ENCODE measurements at places on chromosomes 2 and 18.
A peak's percentile ranks its signal among the peaks of the same experiment; 100 is the strongest.

GRCh38 chr2:16664052-16664731, 1.4 kb downstream of the CYRIA start:
- H3K4me3 ChIP-seq = peak overlapping the region; percentile 78
- DNase-seq = no peak
- no peaks in the 10 kb centered on the region for H3K36me3 ChIP-seq
- no peaks in the 10 kb centered on the region for H3K4me1 ChIP-seq
- no peaks in the 10 kb centered on the region for H3K27me3 ChIP-seq

GRCh38 chr18:26097563-26097962, 7.2 kb upstream of the SS18 start:
- H3K4me1 ChIP-seq = no peaks in the 10 kb centered on the region

GRCh38 chr2:64825831-64826491, 163.2 kb upstream of the SLC1A4 start:
- peaks cover 1% of the 10 kb centered on the region for H3K4me1 ChIP-seq
- no peaks in the 10 kb centered on the region for H3K36me3 ChIP-seq
- no peaks in the 10 kb centered on the region for H3K27me3 ChIP-seq

GRCh38 chr2:50343150-50343830, 688.6 kb downstream of the NRXN1 start:
- no peak for DNase-seq
- H3K27ac ChIP-seq = no peak overlapping the region
- H3K36me3 ChIP-seq = no peaks in the 10 kb centered on the region
- no peak overlapping the region for H3K4me3 ChIP-seq

GRCh38 chr2:199477277-199477834, 19.6 kb upstream of the SATB2 start:
- DNase-seq = no peak
- H3K4me3 ChIP-seq = no peak overlapping the region
- peaks cover 51% of the 10 kb centered on the region for H3K27me3 ChIP-seq
- H3K36me3 ChIP-seq = no peaks in the 10 kb centered on the region

GRCh38 chr2:159462201-159462785, 154.1 kb downstream of the BAZ2B start:
- no peak overlapping the region for H3K4me3 ChIP-seq
- peaks cover 5% of the 10 kb centered on the region for H3K4me1 ChIP-seq
- no peak overlapping the region for H3K27ac ChIP-seq

DNA sequence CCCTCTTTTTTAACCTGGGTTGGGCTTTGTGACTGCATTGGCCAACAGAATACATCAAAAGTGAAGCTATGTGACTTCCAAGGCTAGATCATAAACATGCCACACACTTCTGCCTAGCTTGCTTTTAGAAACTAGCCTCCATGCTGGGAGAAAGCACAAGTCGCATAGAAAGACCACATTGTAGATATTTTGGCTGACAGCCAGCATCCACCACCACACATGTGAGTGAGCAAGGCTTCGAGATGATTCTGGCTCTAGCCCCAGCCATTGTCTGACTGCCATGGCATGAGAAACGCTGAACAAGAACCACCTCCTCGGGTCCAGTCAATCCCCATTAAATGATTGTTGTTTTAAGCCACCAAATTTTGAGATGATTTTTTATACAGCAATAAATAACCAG, 66.8 kb upstream of the STPG4 start:
- H3K4me1 ChIP-seq = no peaks in the 10 kb centered on the region
- no peak overlapping the region for H3K4me3 ChIP-seq
- no peak overlapping the region for H3K27ac ChIP-seq
- H3K36me3 ChIP-seq = no peaks in the 10 kb centered on the region
- no peak for DNase-seq

GRCh38 chr2:43311276-43311675, 84.9 kb upstream of the ZFP36L2 start:
- H3K4me1 ChIP-seq = peaks cover 26% of the 10 kb centered on the region
- no peaks in the 10 kb centered on the region for H3K36me3 ChIP-seq
- no peaks in the 10 kb centered on the region for H3K27me3 ChIP-seq
- peak overlapping the region; percentile 72 for H3K27ac ChIP-seq
- no peak for DNase-seq

GRCh38 chr2:53075760-53076159, 691.8 kb upstream of the CHAC2 start:
- no peaks in the 10 kb centered on the region for H3K27me3 ChIP-seq
- no peaks in the 10 kb centered on the region for H3K36me3 ChIP-seq
- H3K27ac ChIP-seq = no peak overlapping the region
- peak; percentile 21 for DNase-seq
- H3K4me3 ChIP-seq = no peak overlapping the region
- no peaks in the 10 kb centered on the region for H3K4me1 ChIP-seq

GRCh38 chr2:57809230-57809629, 237.4 kb upstream of the VRK2 start:
- H3K4me1 ChIP-seq = no peaks in the 10 kb centered on the region
- H3K27ac ChIP-seq = no peak overlapping the region
- H3K27me3 ChIP-seq = no peaks in the 10 kb centered on the region
- H3K36me3 ChIP-seq = no peaks in the 10 kb centered on the region
- no peak for DNase-seq

DNA sequence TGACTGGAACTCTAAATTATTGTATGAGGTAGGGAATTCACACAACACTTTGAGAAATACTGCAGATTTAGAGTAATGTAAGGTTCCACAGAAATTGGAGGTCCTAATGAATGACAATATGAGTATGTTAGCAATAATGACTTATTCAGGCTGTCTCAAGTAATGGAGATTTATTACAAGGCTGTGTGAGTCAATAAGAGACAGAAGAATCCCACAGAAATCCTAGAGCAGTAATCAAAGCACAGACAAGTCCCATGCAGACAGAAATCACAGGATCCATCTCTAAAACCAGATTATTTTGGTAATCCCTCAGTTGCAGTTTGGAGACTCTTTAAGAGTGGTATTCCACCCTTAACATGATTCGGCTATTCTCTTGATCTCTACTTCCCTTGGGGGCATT, 83.6 kb downstream of the FAM161A start:
- H3K27ac ChIP-seq = no peak overlapping the region
- no peak for DNase-seq
- H3K4me3 ChIP-seq = no peak overlapping the region

Measured in tibial nerve (tissue), 4 donors.